ENCODE measurements at places on chromosomes 6 and 20.

DNA sequence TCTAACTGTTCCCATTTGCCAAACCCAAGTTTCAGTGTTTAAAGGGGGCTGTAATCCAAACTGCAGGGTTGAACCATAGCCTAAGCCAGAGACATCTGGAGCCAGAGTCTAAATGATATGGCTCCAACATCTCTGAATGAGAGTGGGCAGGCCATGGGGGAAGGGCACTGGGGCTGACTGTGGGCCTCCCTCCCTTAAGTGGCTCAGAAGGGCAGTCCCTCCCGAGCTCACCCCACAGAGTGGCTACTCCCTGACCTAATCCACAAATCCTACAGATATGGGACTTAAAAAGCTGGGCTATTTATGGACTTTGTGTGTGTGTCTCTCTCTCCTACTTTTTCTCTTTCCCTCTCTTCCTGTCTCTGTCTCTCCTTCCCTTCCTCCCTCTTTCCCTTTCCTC lies 35.8 kb upstream of the AAR2 start:
- DNase-seq, result no peak

GRCh38 chr6:166486536-166486880 lies 100.0 kb downstream of the RAMACL start:
- DNase-seq, result no peak

- DNase-seq, result no peak
Measured at GRCh38 chr6:54315656-54316055, 7.4 kb downstream of the TINAG start.

DNA sequence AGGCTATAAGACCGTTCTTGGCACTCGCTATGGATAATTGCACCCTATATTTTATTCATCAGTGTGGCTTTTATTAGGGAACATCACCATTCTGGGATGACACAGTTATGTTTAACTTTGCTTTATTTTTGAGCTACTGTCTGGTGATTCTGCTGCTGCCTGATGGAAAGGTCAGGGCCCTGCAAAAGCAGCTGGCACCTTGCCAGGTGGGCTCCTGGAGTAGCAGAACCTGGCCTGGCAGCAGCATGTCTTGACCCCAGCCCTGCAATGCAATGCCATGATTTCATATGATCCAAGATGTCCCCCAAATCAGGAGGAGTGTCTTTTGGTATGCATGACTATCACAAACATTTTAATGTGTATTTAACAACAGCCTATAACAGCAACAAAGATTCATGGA lies 228.4 kb upstream of the RSPO3 start:
- DNase-seq, result no peak

DNA sequence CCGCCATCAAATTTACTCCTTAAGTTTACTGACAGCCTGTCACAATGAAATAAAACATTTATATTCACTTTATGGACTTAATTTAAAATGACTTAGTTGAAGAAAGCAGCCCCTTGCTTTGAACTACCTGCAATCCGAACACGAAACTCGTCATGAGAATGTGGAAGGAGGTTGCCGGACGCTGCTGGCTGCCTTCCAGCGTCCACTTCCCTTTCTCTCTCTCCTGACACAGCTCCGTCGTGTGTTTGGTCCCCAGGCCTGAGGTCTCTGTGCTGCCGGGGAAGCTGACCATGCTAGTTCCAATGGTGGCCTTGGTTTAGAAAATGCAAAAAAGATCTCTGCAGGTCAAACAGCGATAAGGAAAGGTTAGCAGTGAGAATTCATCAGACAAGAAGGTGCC lies 519.7 kb downstream of the CDH26 start:
- DNase-seq, result no peak

DNA sequence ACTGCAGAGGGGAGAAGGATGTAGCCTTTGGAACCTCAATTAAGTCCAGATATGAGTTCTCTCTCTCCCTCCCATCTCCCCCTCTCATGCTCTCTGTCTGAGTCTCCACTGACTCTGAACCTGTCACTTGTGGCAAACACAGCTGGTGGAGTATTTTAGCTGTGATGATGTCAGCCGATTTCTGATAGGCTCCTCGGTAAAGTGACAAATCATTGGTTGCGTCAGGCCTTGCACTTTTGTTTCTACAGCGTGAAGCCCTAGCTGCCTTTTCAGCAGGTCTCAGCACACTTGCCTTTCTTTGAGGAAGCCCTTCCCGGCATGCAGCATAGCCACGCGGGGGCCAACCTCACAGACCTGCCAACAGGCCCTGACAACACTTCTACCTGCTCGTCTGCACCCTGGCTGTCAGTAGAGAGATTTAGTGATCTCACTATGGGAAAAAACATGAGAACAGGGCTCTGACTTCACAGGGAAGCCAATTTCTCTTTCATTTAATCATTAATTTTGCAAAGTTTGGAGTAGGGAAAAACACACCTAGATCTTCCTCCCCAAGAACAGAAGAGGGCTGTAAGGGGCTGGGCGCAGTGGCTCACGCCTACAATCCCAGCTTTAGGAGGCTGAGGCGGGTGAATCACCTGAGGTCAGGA lies 84.4 kb downstream of the GMPR start:
- peak; percentile 25 for DNase-seq

GRCh38 chr6:41489120-41489851 lies 56.9 kb upstream of the FOXP4 start:
- DNase-seq, result no peak

DNA sequence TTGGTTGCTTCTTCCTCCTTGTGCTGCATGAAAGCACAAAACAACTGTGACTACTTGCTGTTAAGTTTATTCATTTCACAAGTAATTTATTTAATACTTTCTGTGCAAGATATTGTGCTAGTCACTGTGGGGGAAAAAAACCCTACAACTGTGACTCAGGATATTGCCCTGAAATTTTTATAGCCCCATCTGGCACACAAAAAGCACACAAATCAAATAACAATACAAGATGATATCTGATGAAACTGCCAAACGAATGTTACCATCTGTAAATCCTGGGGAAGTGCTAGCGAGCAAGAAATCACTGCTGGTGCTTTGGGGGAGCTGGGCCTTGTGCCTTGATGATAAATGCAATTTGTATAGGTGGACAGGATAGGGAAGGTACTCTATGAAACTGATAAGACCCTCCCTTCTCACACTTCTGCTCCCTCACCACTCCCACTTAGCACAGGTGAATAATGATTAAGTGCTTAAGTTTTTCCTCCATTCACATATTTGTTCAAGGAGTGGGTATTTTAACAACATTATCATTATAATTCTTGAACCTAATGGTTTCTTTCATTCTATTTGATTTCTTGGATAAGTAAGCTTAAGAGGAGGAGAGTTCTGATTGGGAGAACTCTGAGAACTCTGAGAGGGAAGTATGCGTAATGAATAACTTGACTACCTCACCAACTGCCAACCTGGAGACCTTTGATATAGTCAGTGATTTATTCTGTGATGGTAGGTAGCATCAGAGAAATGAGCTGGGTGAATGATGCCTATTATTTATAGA lies 115.3 kb downstream of the RTN4IP1 start:
- no peak for DNase-seq

- DNase-seq, result peak; percentile 33
Measured at GRCh38 chr6:15299430-15300131, 53.7 kb downstream of the JARID2 start.

DNA sequence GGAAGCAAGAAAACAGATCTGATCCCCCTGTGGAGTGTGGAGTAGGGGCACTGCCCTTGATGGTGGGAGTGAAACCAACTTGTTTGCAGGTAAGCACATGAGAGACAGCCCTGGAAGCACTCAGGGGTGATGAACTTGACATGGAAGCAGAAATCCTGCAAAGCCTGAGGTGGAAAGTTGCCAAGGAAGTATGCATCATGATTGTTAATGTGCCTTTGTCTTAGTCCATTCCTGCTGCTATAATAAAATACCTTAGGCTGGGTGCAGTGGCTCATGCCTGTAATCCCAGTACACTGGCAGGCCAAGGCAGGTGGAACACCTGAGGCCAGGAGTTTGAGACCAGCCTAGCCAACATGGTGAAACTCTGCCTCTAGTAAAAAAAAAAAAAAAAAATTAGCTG lies 40.2 kb upstream of the IFNGR1 start:
- DNase-seq, result no peak

DNA sequence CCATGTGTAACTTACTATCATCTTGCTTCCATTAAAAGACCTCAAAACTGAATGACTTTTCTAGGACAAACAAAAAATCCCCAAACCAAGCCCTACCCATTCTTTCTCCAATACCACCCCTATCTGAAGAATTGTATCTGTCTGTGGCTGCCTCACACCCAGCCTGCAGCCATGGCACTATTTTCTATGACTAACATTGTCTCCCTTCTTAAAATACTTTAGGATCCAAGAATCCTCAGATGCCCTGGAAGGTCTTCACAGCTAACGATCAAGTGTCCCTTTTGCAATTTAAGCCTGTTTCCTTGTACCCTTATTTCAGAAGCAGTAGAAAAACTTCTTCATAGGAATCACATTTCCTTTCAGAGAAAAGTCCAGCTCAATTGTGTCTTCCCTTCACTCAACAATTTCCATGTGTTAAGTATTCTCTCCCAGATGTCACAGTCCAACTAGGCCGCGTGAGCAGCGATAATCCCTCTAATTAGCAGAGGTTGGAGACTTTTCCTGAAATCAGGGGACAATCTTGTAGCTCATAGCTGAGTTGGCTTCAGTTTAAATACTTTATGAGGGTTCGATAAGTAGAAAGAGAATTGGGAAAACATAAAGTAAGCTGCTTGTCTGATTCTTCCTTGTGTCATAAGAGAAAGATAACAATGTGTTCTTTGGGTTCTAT lies 5.2 kb upstream of the MEP1A start:
- DNase-seq, result no peak

DNA sequence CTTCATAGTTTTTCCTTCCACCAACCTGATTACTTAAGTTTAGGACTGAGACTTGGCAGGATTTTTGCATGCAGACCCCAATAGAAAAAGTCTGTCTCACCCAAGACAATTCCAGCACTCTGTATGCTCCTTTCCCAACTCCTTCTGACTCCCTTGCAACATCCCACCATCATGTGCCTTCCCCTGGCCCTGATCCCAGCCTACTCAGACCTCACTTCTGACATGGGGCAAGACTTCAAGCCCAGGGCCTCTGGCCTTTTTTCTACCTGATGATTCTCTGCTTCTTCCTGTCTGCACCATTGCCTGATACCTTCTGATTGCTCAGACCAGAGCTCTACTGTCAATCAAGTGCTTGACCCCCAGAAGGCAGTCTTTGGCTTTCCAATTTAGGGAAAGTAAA lies 96.6 kb downstream of the HAO1 start:
- no peak for DNase-seq

DNA sequence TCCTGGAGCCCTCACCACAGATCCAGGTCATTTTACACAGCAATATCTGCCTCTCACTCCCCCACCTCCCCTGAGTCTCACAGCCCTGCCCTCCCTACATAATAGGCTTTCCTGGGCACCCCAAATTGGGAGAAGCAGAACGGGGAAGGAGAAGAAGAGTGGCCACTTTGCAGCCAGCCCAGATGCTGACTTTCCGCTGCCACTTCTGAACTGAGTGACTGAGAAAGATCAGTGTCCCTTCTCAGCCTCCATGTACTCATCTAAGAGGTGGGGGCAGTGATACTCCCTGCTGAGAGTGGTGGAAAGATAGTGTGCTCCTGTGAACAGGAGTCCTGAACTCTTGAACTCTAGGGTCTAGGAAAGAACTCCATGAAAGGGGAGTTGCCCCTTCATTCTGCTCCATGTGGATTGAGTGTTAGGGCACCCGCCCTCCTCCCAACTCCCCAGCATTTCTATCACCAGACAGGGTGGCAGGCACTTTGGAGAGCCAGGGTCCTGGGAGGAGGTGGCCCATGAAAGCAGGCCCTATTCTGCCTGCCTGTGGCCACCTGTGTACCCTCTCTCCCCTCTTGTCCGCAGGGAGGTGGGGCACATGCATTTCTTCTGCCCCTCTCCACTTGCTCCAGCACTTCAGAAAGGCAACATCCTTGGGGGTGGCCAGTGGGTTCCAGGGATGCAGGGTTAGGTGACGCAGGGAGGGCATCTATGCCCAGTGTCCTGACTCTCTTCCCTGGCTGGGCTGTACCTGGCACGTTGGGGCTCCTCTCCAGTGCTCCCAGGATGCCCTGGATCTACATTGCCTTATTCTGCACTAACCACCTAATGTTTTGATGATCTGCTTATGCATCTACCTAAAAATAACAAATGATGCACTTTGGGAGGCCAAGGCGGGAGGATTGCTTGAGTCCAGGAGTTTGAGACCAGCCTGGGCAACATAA lies 38.3 kb upstream of the MRPS18A start:
- no peak for DNase-seq

DNA sequence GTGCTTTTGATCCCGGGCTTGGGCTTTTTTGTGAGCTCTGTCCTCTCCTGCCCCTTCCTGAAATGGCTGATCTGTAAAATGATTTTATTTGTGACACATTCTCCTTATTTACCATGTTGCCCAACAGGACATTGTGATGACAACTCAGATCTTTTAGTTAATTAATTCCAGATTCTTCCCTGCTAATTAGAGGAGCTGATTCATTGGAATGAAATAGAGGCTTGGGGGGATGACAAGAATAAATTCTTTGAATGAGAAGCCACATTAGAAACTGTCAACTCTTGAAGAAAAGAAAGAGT lies 26.1 kb upstream of the GABRR1 start:
- no peak for DNase-seq

- DNase-seq, result no peak
Measured at GRCh38 chr20:46756419-46756818, 47.0 kb downstream of the SLC2A10 start.

- DNase-seq, result peak; percentile 72
Measured at GRCh38 chr6:40587240-40588069, at the start of gene LRFN2. Gene LRFN2, minus strand, starts transcription at chr6:40587364.

DNA sequence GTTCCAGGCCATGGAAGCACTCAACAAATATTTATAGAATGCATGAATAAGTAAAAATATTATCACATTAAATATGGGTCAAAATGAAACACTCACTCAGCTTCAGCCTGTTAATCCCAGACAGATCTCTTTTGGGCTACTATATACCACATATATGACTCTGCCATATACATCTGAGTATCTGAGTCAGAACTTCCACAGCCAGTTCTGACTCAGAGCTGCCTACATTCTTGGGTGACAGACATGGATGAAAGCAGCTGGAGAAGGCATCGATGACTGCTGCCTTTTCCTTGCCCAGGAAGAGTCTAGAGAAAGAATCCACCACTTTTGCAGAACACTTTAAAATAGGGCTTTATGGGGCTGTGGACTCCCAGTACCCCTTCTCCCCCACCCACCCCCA lies 11.5 kb upstream of the PDYN start:
- DNase-seq, result no peak

DNA sequence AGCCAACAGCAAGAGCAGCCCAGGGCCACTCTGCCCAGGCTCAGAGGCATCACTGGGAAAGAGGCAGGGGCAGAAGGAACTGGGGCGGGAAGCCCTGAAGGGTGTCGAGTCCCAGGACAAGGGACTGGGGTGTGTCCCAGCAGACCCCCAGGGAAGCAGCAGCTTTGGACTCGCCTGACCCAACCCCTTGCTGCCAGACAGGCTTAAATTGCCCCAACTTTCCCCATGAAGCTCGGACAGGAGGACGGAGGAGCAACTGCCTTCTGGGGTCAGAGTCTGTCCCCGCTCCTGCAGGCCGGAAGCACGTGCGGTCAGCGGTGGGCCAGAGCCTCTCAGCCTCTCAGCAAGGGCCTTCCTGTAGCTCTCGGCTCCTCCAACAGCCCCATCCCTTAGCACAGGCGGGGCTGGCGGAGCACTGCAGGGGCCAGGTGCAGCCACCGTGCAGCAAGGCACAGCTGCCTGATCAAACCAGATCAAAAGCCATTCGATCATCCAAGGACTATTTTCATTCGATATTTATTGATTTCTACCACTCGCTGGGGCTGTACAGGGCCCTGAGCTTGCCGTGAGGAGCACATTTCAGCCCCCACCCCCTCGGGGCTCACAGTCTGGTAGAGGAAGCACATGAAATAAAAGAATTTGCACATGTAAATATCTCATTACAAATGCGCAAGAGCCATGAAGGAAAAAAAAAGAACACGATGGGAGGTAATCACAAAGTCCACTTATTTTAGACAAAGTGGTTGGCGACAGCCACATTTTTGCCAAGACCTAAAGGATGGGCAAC lies 31.8 kb upstream of the STX16 start:
- no peak for DNase-seq
